Stomach (tissue), 19 donors: ENCODE measurements at places on chromosomes 13 and 19. TPM values are rescaled to one million over a fixed set of nuclear protein-coding genes. Genes with fewer than 3 reads are reported as not detected.

SIGLEC9 gene
- total RNA-seq: 1.1 TPM

ZNF829 gene
- 2.9 TPM for total RNA-seq

SERPINE3 gene
- total RNA-seq: 0.55 TPM

KLK12 gene
- not detected for total RNA-seq

PBX4 gene
- total RNA-seq: not detected

KLF2 gene
- total RNA-seq: 31.0 TPM

SLC6A16 gene
- 5.4 TPM for total RNA-seq

TPP2 gene
- 10.5 TPM for total RNA-seq

RELB gene
- 33.5 TPM for total RNA-seq

LSM7 gene
- total RNA-seq: 81.9 TPM

GPR42 gene
- total RNA-seq: not detected

GRCh38 chr19:41321600-41322270 is 11.8 kb downstream of the CCDC97 start:
- peak; percentile 66 for DNase-seq

DNA sequence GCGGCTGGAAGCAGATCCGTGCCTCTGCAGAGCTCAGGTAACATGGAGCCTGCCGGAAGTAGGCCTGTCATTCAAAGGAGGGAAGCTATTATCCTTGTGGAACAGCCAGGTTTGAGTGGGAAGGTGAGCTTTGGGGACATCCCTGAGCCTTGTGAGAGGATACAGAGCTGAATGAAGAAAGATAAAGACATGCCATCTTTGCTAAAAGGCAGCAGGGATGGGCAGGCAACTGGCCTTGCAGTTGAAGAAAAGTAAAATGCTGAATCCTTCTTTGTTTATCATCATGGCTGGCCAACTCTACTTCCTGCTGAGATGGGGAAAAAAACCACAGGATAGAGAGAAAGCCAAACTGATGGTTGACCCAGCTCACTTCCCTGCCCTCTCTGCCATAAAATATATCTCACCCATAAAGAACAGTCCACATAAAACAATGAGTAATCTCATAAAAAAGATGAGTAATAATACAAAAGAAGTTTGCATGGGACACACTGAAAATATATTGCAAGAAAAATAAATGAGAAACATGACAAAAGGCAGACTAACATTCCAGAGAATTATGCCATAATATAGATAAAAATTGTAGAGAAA is 226.3 kb downstream of the DLEU7 start:
- no peak for DNase-seq

- DNase-seq: no peak
Observed at GRCh38 chr19:33039108-33039599, 25.5 kb downstream of the RHPN2 start.

- DNase-seq: no peak
Observed at GRCh38 chr13:110855363-110855762, 59.5 kb downstream of the ANKRD10 start.

DNA sequence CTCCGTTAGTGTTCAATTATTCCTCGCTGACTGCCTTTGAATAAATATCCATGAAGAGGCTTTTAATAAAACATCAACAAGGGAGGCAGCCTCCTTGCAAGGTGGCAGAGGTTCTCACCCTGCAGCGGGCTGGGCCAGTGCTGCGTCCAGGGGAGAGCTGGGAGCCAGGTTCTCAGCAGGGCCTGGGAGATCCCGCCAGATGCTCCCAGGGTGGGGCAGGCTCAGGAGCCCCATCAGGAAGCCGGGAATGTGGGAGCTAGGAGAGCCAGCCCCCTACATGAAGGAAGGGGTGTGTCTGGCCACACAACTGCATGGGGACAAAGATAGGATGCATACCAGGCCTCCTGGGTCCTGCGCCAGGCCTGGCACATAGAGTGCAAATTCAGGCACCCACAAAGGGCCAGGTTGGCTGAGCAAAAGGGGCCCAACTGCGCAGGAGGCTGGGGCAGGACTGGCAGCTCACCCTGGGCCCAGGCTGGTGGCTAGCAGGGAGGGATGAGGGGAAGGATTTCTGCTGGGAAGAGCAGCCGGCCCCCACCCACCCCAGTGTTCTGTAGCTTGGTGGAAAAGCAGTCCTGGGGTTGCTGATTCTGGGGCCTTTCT is 22.8 kb downstream of the VSTM2B start:
- no peak for DNase-seq

GRCh38 chr19:49340069-49340864 is 5.1 kb downstream of the CD37 start:
- peak; percentile 84 for DNase-seq

DNA sequence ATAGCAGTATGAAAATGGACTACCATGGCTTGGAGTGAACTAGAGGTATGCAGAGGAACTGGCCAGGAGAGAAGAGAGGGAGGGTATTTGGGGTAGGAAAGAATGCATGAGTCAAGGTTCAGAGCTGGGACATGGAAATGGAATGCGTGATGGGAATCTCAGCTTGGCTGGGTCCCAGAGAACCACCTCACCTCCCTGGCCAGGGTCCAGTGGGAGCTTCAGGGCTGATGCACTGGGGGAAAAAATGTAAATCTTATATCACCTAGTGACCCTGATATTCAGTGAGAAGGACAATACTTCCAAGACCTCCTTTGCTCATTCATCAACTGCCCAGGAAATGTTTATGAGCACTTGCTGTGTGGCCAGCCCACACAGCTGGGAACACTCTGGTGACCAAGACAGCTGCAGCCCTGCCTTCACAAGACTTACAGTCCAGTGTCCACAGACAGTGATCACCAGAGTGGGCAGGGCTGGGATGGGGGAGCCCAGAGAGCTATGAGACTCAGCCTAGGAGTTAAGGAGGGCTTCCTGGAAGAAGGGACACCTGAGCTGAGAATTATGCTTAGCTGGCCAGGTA is 12.8 kb downstream of the IGSF23 start:
- no peak for DNase-seq

GRCh38 chr19:48737360-48737998 is 2.9 kb downstream of the RASIP1 start:
- DNase-seq: peak; percentile 78

DNA sequence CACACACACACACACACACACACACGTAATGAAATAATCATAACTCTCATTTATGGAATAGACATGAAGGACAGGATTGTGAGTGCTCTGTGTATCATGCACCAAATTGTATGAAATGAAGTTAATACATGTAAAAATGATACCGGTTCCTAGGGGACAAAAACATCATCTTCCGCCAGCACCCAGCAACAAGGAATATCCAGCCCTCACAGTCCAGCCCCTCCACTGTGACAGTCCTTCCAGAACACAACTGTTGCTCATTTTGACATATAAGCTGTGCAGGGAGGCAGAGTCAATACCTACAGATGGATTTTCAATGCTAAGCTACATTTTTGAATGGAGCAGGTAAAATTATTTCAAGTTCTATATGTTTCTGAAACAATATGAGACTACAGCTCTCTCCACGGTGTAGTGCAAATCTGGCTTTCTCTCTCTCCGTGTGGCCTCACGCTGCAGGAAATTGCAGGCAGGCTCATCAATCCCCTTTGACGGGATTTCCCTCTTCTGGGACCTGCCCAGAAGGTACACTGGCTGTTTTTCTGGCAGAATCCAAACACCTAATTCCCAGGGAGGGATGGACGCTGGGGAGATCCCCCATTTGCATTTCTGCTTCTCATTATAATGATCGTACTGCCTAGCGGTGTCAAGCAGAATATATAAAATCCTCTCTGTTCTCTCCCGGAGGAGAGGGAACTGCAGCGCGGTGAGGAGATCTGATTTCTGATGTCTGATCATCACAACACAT is 494.0 kb downstream of the LIG4 start:
- DNase-seq: peak; percentile 16

- DNase-seq: peak; percentile 79
Observed at GRCh38 chr13:43054803-43055802, 31.7 kb downstream of the DNAJC15 start.

DNA sequence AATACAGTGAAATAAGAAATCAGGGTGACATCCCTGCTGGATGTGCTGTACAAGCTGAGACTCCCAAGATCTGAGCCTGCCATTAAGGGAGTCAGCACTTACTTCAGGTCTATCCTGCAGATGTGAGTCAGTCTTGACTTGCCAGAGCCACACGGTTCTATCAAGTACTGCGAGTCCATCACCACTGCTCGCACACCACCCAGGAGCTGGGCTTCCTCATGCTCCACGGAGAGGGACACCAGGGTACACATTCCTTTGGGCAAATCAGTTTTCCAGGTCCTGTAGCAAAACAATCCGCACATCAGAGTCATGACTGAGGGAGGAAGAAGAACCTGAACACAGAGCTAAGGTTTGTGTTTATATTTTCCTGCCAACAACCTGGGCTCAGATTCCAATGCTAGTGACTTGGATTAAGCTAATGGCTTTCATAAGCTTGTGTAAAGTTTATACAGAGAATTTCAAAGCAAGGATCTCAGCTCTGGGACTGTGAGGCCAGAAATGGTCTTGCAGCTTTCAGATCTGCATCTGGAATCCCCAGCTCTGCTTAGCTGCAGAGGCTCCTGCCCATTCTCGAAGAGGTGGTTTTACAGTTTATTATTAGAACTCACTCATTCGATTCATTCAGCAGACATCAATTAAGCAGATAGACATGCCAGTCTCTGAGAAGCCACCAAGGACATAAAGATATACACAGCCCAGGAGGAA is 90.6 kb downstream of the KL start:
- DNase-seq: no peak

GRCh38 chr13:51336746-51337145 is 2.7 kb upstream of the SERPINE3 start:
- no peak for DNase-seq

DNA sequence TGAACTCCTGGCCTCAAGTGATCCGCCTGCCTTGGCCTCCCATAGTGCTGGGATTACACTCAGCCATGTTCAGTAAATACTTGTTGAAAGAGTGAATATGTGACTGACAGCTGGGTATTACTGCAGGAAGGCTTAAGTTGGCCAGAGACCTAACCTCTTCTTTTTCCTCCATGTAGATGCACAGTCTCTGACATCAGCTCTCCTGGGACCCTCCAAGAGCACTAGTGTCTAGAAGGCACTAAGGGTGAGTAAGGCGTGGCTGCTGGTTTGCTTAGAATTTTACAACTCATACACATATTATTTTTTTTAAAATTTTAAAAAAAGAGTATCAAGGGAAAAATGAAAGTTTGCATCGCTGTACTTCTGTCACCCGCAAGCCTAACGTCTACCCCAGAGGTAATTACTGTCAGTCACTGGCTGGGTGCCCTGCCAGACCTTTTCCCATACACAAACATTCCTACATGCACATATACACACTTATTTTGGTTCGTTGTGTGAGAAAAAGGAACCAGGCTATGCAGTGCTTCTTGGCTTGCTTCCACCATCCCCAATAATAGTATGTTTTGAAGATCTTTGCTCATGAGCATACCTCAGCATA is 122.0 kb downstream of the SIPA1L3 start:
- no peak for DNase-seq

- peak; percentile 23 for DNase-seq
Observed at GRCh38 chr13:26230703-26231102, 8.6 kb upstream of the RNF6 start.

GRCh38 chr13:33284916-33285315 is 639 bp downstream of the STARD13 start:
- DNase-seq: peak; percentile 43

- no peak for DNase-seq
Observed at GRCh38 chr13:107185889-107186288, 618.0 kb upstream of the ARGLU1 start.

- DNase-seq: no peak
Observed at GRCh38 chr19:49845414-49845813, 5.5 kb upstream of the PTOV1 start.

- no peak for DNase-seq
Observed at GRCh38 chr13:42279080-42279479, 7.1 kb downstream of the AKAP11 start.

DNA sequence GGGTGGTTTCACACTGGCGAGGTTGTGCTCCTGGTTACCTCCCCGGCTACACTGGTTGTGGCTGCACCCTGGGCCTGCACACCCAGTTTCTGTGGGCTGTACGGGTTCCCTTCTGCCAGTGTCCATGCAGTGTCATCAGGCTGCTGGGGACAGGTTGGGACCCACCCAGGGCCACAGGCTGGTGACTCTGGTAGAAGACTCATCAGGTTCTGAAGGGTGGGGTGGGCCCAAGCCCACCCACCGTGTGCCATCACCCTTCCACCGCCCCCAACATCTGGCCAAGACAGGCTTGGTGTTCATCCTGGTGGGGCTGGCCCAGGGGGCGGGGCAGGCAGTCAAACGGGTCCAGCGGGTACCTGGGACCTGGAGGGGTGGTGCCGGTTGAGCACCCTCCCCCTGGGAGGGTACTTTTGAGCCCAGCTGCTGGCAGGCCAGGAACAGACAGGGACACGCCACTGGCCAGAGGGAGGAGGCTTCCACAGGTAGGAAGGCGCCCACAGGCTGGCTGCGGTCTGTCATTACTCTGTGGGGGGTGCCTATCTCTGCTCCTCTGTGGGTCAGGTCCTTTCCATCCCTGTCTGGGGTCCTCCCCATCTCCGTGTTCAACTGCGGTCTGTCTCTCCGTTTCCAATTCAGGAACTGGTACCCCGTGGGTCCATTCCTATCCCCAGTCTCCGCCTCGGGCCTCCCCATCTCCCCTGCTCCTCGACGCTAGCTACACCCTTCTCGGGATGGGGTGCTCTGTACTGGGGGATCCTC is at the start of gene RNF225:
Gene RNF225 (plus strand): TSS at position 437 of the 759 bp plus-strand sequence. CDS start 434 bp downstream, outside the sequence.
- DNase-seq: no peak

GRCh38 chr13:28659621-28659970 is 666 bp downstream of the POMP start:
- DNase-seq: no peak

DNA sequence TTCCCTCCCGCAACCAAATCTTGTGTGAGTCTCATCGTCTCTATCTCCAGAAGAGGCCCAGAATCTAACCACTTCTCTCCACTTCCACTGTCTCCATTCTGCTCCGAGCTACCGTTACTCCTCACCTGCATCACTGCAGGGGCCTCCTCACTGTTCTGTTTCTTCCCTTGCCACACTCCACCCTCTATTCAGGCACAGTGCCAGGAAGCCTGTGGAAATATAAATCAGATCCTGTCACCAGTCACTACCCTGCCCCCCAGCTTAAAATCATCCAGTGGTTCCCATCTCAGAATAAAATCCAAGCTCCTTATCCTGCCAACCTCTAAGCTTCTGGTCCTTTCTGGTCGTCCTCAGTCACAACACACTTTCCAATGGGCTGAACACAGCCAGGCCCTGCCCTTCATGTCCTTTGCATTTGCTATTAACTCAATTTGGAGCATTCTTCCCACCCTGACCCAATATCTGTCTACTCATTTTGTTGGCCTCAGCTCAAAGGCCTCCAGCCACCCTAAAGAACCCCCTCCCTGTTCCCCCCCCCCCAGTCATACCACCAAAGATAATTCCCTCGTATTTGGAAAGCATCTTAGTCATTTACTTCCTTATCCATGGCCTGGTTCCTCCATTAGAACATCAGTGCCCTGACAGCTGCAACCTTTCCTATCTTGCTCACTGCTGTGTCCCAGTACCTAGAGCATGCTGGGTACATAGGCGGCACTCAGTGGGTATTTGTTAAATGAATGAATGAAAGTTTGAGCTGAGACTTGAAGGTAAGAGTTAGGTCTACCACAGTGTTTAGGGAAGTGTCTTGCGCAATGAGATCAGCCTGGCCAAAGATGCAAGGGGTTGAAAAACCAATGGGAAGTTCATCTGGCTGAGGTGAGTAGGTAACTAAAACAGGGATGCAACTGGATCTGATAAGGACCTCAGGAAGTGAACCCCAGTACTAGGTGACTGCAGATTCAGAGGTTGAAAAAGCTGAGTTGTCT is 24.4 kb downstream of the ZNF175 start:
- no peak for DNase-seq

GRCh38 chr19:18351544-18351943 is 11.1 kb downstream of the PGPEP1 start:
- DNase-seq: no peak

GRCh38 chr13:50015258-50015657 is at the start of gene KCNRG:
Gene KCNRG (plus strand): TSS chr13:50015444. CDS start chr13:50015494, 50 bp downstream.
- peak; percentile 43 for DNase-seq
